Vagina (tissue), 2 donors: ENCODE measurements at places on chromosomes 6 and 20.

- no peaks in the 10 kb centered on the region for H3K27me3 ChIP-seq
- H3K27ac ChIP-seq = peak overlapping the region; percentile 82
- DNase-seq = no peak
- H3K36me3 ChIP-seq = no peaks in the 10 kb centered on the region
- H3K4me3 ChIP-seq = peak overlapping the region; percentile 54
Measured at GRCh38 chr6:42141603-42142117, 760 bp downstream of the C6orf132 start.

- DNase-seq = no peak
- H3K27ac ChIP-seq = no peak overlapping the region
- no peaks in the 10 kb centered on the region for H3K36me3 ChIP-seq
- no peaks in the 10 kb centered on the region for H3K4me1 ChIP-seq
Measured at GRCh38 chr6:71181565-71181964, 107.0 kb upstream of the OGFRL1 start.

GRCh38 chr6:157716251-157716995, 106.6 kb upstream of the SNX9 start:
- H3K4me3 ChIP-seq = no peak overlapping the region
- H3K27me3 ChIP-seq = no peaks in the 10 kb centered on the region
- DNase-seq = no peak
- no peaks in the 10 kb centered on the region for H3K36me3 ChIP-seq

GRCh38 chr20:18058661-18059467, 1.1 kb upstream of the OVOL2 start:
- H3K4me1 ChIP-seq = peaks cover 39% of the 10 kb centered on the region
- H3K4me3 ChIP-seq = peak overlapping the region; percentile 10
- peaks cover 7% of the 10 kb centered on the region for H3K27me3 ChIP-seq
- DNase-seq = no peak
- H3K36me3 ChIP-seq = no peaks in the 10 kb centered on the region

DNA sequence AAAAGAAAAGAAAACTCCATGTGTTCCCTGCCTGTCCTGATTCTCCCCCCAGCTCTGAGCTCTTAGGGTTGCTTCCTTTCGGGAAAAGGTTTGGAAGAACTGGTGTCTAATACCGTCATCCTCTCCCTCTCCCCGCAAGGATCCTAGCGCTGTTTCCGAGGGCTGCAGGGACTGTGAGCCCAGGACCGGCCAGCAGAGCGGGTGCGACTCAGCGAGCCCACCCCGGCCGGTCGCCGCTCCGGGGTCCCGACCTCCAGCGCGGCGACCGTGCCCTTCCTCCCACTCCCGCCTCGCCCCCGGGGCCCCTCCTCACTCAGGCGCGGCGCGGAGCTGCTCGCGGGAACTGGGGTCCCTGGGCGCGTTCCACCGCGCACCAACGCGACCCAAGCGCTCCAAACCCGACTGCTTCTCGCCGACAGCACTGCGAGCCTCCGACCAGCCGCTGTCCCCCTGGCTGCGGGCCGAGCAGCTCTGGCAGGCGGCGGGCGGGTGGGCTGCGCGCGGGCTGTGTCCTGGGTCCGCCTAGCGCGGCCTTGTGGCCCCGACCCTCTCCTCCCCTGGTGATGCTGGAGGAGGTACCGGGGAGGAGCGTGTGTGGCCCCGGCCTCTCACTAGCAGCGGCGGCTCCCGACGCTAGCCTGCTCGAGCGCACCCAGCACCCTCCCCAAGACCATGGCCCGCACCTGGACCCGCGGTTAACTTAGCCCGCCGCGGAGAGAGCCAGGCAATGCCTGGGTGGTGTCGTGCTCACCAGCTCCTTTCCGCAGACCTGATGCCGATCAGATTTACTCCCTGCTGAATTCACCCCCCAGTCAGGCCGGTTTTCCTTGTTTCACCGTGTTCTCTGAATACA, at the start of gene PLA2G7:
Gene PLA2G7, minus strand, starts transcription at position 509 of the 853 bp plus-strand sequence. CDS start 12,484 bp downstream, outside the sequence.
- DNase-seq = no peak
- no peak within 1 kb of the TSS for H3K27ac ChIP-seq
- peak within 1 kb of the TSS; percentile 49 for H3K4me3 ChIP-seq

- H3K27me3 ChIP-seq = no peaks in the 10 kb centered on the region
- no peak overlapping the region for H3K27ac ChIP-seq
- no peaks in the 10 kb centered on the region for H3K36me3 ChIP-seq
- DNase-seq = no peak
- no peaks in the 10 kb centered on the region for H3K4me1 ChIP-seq
Measured at GRCh38 chr20:4369798-4370124, 351.9 kb upstream of the PRND start.

GRCh38 chr20:43306837-43307236, 117.1 kb upstream of the PTPRT start:
- no peak overlapping the region for H3K27ac ChIP-seq
- no peaks in the 10 kb centered on the region for H3K4me1 ChIP-seq
- DNase-seq = no peak
- H3K27me3 ChIP-seq = no peaks in the 10 kb centered on the region
- H3K36me3 ChIP-seq = no peaks in the 10 kb centered on the region

- no peak overlapping the region for H3K27ac ChIP-seq
- no peaks in the 10 kb centered on the region for H3K4me1 ChIP-seq
- H3K36me3 ChIP-seq = peaks cover 59% of the 10 kb centered on the region
Measured at GRCh38 chr20:18545566-18545965, 21.7 kb upstream of the SMIM26 start.

GRCh38 chr6:152721956-152722355, 24.3 kb downstream of the MYCT1 start:
- no peak for DNase-seq
- no peaks in the 10 kb centered on the region for H3K36me3 ChIP-seq
- H3K4me1 ChIP-seq = no peaks in the 10 kb centered on the region
- no peaks in the 10 kb centered on the region for H3K27me3 ChIP-seq
- H3K27ac ChIP-seq = no peak overlapping the region
